Stimulated activated CD8-positive, alpha-beta memory T cell treated with anti-CD3 and anti-CD28 coated beads, Interleukin-7, amount 100 ng/mL, for 24 hours (primary cell): ENCODE measurements at places on chromosomes 2 and 18.

- no peak for DNase-seq
These were observed 47.0 kb upstream of the SEMA4C start for GRCh38 chr2:96916646-96917543.

GRCh38 chr2:218281449-218281848 is 10.9 kb downstream of the TMBIM1 start:
- DNase-seq, result no peak

GRCh38 chr2:25699216-25699615 is 25.8 kb upstream of the DTNB start:
- DNase-seq, result no peak

- no peak for DNase-seq
These were observed 181.8 kb downstream of the SNTG2 start for GRCh38 chr2:1132328-1132969.

- DNase-seq, result no peak
These were observed 8.2 kb downstream of the ERBB4 start for GRCh38 chr2:212530373-212530772.

DNA sequence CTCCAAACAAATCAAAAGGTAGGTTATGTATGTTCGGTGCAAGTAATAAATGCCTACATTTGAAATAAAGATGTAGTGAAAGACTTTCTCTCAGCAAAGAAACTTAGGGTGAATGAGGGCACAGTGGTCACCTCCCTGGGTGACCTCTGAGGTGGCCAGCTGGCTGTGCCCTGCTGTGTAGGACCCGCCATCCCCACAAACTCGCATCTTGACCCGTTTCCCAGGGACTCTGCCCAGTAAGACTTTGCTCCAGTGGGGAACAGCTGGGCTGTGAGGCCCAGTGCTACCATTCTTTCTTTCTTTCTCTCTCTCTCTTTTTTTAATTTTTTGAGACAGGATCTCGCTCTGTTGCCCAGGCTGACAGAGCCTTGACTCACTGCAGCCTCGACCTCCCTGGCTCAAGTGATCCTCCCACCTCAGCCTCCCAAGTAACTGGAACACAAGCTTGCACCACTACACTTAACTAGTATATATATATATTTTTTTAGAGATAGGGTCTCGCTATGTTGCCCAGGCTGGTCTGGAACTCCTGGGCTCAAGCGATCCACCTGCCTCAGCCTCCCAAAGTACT is 8.2 kb upstream of the GAREM2 start:
- no peak for DNase-seq

DNA sequence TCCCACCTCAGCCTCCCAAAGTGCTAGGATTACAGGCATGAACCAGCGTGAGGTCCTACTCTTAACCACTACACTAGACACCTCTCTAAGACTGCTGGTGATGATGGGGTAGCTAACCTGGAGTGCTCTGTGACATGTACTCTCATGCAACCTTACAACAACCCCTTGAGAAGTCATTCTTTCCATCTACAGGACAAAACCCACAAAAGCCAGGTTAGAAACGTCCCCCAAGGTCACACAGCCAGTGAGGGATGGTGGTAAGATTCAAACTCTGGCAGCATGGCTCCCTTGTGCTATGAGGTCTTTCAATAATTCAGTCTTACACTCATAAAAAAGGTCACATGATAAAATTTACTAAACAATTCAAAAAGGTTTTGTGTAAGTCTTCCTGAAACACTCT is 94.8 kb upstream of the SERTAD2 start:
- DNase-seq, result no peak

- DNase-seq, result no peak
These were observed 172.5 kb downstream of the FIGN start for GRCh38 chr2:163563336-163563735.

GRCh38 chr2:3010001-3010400 is 367.6 kb downstream of the EIPR1 start:
- DNase-seq, result no peak

DNA sequence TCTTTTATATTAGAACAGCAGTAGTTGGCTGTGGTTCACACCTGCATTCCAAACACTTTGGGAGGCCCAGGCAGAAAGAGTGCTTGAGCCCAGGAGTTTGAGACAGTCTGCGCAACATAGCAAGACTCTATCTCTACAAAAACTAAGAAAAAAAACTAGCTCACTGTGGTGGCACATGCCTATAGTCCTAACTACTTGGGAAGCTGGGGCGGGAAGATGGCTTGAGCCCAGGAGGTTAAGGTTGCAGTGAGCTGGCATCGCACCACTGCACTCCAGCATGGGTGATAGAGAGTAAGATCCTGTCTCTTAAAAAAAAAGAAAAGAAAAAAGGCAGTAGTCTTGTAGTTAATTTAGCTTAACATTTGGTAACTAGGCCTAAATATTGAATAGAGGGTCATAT is 136.6 kb downstream of the AGPS start:
- no peak for DNase-seq

DNA sequence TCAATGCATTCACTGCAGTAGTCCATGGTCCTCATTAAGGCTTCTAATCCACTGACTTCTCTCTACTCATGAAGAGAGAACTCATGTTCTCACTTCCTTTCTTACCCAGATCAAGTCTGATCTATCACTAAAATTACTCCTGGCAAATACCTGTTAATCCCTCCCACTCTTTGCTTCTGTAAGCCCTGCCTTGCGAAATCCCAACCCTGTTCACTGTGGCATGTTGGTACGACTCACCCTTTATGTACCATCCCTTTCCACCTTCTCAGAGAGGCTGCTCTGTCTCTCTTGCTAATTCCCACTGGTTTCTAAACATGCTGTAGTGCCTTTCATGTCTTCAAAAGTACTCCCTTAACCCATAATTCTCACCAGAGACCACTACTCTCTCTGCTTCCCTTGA is 272.2 kb upstream of the ACVR2A start:
- no peak for DNase-seq

DNA sequence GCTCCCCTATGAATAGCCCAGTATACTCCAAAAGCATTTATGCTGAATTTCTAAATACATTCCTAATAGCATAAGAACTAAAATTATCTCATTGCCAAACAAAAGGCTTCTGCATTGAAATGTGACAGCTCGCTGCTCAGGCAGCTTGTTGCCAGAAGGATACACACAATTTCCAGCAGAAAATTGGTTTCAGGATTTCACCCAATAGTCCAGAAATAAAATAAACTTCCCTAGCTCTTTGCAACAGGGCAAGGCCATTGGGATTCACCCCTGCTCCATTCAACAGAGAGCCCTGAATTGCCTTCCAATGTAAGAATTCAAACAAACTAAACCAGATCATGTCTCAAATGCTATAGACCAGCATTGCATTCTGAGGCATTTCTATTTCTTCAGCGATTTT is 70.7 kb downstream of the RBM43 start:
- DNase-seq, result no peak

GRCh38 chr2:40488101-40488601 is 36.3 kb upstream of the SLC8A1 start:
- DNase-seq, result no peak

DNA sequence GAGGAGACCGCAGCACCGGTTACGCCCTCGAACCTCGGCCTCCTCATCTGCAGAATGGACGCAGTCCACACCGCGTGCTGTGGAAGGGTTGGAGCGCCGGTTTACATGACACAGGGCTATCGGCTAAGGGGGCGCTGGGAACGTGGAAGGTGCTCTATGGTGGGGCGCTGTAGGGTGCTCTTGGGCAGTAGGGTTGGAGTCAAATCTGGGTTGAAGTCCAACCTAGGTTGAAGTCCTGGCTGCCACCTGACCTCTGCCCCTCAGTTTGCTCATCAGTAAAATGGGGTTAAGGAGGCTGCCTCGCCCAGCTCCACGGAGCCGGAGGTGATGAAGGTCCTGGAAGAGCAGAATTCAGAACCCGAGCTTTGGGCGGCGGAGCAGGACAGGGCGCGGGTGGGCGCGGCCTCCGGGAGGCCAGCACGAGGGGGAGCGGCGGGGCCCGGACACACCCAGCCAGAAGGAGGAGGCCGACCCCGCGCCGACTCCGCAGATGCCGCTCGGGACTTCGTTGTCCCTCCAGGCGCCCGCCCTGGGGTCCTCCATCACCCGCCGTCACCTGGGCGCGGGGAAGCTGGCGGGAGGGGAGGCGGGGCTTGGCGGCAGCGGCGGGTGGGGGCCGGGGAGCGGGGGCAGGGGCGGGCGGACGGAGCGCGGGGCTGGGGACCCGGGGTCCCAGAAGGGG is 558 bp upstream of the GAREM2 start:
- DNase-seq, result no peak

DNA sequence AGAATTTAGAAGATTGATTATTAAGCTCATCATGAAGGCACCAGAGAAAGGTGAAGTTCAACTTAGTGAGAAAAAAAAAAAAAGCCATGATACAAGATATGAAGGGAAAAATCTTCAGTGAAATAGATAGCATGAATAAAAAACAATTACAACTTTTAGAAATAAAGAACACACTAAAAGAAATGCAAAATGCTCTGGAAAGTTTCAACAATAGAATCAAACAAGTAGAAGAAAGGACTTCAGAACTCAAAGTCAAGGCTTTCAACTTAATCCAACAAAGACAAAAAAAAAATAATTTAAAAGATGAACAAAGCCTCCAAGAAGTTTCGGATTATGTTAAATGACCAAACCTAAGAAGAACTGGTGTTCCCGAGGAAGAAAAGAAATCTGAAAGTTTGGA is 105.5 kb downstream of the GRB14 start:
- DNase-seq, result no peak

DNA sequence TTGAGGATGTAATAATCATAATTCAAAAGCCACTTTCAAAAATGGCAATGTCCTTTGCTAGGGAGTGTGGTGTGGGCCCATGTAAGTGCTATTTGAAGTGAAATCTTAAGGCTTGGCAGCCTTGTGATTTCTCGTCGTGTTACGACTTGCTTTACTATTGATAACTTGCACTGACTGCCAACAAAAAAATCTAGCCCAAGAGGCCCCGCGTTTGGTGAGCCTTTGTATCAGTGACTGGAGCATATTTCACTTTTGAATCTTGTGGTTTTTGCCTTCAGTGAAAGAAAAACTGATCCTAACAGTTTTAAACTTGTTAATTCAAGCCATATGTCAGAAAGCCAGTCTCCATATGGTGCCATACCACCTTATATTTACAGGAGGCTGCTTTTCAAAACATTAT is 248.0 kb downstream of the TMEM182 start:
- no peak for DNase-seq
